Fibroblast of skin of scalp (primary cell): ENCODE measurements at places on chromosomes 3 and 15.

DNA sequence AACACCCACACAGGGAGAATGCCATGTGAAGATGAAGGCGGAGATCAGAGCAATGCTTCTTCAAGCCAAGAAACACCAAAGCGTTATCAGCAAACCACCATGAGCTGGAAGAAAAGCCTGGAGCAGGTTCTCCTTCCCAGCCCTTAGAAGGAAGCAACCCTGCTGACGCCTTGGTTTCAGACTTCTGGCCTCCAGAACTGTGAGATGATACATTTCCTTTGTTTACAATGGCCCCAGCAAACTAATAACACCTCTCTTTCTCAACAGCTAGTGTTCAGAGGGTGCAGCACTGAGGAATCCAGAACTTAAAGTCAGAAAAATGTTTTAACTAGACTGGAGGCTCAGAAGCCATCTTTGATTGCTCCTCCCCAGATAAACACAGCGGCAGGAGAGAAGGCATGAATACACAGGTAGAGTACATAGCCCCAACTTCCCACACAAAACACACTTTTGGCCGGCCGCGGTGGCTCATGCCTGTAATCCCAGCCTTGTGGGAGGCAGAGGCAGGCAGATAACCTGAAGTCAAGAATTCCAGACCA is 132.4 kb upstream of the LPP start:
- DNase-seq: peak; percentile 20

DNA sequence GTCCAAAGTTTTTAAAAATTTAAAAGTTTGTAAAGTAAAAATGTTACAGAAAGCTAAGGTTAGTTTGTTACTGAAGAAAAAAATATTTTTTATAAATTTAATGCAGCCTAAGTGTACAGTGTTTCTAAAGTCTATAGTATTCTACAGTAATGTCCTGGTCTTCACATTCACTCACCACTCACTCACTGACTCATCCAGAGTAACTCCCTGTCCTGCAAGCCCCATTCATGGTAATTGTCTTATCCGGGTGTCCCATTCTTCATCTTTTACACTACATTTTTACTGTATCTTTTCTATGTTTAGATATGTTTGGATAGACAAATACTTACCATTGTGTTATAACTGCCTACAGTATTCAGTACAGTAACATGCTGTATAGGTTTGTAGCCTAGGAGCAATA is 36.7 kb upstream of the ATP10A start:
- peak; percentile 40 for DNase-seq

- no peak for DNase-seq
Observed at GRCh38 chr3:18611991-18612390, 186.9 kb upstream of the SATB1 start.

DNA sequence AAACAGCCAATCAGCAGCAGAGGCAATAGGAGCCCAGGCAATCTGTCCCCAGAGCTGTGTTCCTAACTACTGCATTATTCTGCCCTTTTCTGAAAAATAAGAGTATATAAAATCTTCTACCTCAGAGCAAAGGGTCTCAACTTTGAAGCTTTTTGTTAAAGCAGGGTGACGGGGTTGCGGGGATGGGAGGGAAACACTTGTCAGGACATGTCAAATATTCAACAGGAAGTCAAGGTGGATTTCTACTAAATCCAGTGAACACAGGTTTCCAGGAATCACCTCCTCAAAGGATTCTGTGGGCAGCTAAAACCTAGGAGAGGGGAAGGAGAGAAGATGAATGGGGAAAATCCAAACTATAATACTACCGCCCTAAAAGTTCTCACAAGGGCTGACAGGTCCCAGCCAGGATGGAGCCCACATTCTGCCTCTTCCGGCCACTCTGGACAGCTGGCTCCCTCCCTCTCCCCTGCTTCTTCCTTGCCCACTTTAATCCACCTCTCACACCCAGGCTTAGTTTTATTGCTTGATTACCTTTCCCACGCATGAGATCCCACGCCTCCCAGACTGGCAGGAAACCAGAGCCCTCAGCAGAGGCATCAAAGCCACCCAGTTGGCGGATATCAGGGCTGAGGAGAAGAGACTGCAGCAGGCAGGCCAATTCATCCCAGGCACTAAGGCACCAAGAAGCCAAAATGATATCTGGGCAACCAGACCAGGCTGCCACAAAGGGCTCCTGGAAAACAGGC is 77.2 kb downstream of the OSBPL10 start:
- no peak for DNase-seq

DNA sequence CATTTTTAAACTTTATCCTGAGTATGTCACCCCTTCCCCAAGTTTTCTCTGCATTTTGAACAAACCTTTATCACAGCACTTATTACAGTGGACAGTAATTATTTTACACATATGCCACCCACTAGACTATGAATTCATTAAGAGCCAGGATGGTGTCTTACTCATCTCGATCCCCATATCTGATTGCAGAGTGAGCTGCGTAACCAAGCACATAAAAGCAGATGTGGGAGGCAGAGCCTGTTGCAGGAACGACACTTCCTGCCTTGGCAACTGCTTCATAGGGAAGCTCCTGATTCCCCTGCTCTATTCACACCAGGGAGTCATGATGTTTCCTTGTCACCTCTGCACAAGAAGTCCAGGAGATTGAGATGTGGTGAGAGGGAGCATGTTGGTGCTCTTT is 91.1 kb downstream of the MINAR1 start:
- DNase-seq: no peak

- no peak for DNase-seq
Observed at GRCh38 chr3:154168998-154169795, 48.0 kb downstream of the ARHGEF26 start.

DNA sequence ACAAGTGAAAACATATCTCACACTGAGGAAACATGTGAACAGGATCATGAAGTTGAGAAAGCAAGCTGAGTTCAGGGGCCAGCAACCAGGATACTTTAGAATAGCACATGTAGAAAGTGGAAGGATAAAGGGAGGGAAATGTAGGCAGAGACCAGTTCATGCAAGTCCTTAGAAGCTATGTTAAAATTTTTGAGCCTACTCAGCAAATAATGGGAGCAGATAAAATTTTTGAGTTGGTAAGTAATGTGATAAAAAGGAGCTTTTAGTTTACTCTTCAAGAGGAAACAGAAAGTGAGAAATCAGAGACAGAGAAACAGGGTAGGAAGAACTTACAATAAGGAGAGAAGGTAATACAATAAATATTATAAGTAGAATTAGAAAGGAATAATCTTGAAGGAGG is 105.6 kb upstream of the ZBTB20 start:
- DNase-seq: no peak

DNA sequence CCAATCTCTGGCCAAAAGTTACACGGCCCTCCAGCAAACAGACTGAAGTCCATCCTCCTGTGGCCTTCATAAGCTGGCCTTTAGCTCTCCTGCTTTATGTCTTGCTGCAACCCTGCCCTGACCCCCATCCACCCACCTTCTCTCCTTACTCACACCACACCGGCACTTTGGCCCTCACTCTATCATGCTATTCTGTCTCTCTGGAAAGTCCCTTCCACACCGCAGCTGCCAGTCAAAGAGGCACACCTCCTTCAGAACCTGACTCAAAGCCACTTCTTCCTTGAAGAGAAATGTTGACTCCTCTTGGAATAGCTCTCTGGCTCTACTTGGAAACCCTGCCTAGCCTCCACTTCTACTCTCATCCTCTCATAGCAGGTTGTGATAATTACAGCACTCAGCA is 4.5 kb downstream of the GPR156 start:
- no peak for DNase-seq

- DNase-seq: no peak
Observed at GRCh38 chr3:176401211-176401610, 796.1 kb downstream of the TBL1XR1 start.

GRCh38 chr15:20355256-20355868 is 186.2 kb downstream of the GOLGA6L6 start:
- DNase-seq: no peak

- DNase-seq: no peak
Observed at GRCh38 chr15:100222349-100222715, 119.4 kb downstream of the ADAMTS17 start.

DNA sequence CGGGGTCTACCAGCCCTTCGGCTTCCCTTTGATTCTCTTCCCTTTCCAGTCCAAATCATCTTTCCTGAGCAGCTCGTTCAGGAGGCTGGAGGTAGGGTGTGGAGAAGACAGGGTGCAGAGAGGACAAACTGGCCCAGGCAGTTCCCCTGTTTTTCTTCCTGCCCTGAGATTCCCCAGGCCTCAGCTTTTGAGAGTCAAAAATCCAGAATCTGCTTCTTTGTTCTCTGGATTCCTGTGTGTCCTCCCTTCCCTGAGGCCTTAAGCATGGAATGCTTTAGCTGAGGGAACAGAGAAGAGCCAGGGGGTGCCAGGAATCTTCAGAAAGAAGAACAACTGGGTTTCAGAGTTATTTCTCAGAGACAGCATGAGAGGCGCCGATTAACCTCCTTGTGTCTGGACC is 26.7 kb upstream of the LRTM1 start:
- DNase-seq: peak; percentile 73

- no peak for DNase-seq
Observed at GRCh38 chr3:174423936-174424335, 435.2 kb upstream of the NAALADL2 start.

- DNase-seq: peak; percentile 94
Observed at GRCh38 chr3:72042397-72043203, 257.7 kb upstream of the PROK2 start.

DNA sequence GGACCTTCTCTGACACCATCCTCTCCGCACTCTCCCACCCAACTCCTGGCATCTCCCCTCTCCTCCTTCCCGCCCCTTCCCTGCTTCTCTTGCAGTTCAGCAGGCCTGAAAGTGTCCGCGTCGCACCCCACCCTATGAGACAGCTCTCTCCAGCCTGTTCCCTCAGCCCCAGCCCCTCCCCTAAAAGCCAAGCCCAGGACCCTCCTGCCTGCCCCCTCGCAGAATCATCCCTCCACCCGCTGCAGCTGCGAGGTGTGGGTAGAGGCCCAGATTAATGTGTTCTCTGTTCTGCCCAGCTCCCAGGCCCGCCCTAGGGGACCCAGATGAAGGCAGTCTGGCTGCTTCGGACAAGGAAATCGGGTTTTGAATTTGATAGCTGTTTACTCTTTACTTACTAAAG is 410 bp downstream of the PRR23E start:
- DNase-seq: no peak

DNA sequence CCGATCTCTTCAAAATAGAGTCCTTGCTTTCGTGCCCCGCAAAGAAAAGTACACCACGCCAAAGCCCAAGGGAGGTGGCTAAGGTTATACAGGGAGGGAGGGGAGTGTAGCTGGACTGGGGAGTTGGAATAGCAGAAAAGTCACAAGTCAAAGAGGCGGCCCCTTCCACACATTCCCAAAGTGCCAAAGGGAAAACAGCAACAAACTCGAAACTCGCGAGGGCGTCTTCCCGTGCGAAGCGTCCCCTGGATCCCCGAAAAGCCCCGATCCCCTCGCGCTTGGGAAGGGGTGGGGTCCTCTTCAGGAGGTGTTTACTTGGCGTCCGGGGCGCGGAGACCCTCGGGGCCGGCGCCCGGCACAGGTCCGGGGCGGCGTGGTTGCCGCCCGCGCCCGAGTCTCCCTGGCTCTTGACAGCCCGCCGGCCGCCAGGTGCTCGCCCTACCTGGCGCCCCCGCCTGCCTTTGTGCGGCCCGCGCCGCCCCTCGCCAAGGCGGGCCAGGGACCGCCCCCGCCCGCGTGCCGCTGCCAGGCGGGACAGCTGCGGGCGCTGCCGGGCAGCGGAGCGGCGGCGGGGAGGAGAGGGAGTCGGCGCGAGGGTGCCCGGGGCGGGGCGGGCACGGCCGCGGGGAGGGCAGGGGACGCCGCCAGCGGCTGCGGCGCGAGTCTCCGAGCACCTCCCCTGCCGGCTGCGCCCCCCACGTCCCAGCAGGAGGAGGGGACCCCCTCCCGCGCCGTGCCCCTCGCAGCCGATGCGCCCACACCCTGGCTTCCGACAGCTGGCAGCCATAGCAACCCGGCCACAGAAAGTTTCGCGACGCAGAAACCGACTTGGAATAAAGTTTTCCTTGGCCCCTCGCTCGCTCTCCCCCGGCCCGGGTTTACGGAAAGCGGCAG is 966 bp downstream of the MYO1E start:
- DNase-seq: no peak

DNA sequence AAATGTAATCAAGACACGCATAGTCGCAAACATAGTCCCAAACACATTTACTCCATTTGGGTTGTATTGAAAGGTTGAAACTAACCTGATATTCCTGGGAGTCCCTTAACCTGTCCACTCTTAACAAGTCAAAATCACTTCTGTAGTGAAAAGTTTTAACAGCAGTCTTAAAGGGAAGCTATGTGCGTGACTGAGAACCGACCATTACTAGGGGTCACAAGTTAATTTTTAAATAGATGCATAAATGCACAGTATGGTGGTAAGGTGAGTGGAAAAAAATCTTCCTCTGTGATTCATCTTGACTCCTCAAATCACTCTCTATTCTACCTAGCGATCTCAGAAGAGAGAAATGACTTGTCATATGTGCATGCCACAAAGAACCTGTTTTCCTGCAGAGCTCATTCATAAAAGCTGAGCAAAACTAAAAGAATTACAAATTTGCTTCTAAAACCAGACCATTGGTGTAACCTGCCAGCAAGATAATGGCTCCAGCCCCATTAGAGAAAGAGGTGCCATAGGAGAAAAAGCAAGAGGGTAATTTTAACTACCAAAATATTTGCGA is 4.8 kb downstream of the GPR15 start:
- no peak for DNase-seq

DNA sequence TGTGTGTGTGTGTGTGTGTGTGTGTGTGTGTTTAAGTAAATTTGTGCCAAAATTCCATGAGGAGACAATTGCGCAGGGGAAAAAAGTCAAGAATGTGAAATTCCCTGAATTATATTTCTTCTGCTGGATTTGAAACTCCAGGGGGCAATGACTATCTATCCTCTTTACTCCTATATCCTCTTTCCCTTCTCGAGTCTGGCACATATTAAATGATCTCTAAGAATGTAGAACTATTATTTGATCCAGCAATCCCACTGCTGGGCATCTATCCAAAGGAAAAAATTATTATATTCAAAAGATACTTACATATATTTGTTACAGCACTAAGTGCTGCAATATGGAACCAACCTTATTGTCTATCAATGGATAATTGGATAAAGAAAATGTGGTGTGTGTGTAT is 350.1 kb upstream of the ADAMTS9 start:
- peak; percentile 77 for DNase-seq

DNA sequence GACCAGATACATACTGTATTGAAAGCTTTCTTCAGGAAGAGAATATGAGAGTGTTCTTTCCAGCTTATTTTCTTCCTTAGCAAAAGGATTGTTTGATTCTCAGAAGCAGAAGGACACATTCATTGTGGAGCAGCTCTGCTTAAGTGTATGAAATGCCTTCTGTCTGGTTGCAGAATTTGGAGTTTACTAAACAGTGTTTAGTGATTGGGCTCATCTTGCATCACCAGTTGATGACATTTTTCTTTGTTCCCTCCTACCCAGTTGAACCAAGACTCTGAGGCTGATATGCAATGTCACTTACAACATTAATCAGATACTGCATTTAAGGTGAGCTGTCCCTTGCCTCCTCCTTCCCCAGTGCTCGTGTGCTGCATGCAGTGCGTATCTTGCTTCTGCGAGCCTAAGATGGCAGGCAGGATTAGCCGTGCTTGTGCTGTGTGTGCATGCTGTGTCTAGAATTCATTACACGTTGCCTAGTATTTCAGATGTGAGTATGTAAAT is 18.4 kb downstream of the ZBTB38 start:
- DNase-seq: peak; percentile 62
